ENCODE measurements at places on chromosomes 11 and 22.

DNA sequence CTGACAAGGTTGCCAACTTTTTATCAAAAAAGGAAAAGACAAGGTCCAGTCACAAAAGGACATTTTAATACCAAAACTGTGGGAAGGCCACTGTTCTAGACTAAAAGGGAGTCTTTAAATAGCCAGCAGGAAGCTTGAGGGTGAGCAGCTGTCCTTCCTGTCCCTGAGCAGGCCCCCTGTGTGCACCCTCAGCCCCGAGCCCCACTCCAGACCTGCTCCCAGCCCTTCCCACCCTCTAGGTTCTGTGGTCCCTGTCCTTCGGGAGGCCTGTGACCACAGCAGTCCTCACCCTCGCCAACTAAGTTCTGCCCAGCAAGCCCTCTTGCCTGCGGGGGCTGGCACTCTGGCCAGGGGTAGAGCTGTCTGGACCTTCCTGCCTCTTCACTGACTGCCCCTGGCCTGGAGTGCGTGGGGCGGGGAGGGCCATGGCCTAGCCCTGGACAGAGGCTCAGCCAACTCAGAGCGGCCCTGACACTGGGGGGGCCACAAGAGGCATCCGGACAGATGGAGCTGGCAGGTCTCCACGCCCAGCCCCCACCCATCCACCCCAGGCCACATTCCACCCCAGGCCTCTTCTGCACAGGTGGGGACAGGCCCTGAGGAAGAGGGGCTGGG, 1.6 kb upstream of the PLXNB2 start:
- no peak for DNase-seq

DNA sequence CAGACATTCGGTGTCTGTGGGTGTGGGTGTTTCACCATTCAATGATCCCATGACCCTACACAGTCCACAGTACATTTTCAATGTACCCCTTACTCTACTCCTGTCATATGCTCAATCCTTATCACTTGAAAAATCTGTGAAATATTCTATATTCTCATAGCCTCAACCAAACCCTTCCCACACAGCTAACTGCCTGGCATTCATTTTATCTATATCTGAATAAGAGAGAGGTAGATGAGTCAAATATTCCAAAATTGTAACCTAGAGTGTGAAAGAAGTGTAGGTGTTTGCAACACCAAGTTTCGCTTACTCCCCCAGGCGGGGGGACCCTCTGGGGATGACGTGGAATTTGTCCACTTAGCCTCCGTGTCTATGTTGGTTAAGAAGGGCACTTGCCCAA, 354.8 kb downstream of the ETS1 start:
- no peak for DNase-seq

- no peak for DNase-seq
These were observed 63.7 kb upstream of the HORMAD2 start for GRCh38 chr22:30016596-30016995.

DNA sequence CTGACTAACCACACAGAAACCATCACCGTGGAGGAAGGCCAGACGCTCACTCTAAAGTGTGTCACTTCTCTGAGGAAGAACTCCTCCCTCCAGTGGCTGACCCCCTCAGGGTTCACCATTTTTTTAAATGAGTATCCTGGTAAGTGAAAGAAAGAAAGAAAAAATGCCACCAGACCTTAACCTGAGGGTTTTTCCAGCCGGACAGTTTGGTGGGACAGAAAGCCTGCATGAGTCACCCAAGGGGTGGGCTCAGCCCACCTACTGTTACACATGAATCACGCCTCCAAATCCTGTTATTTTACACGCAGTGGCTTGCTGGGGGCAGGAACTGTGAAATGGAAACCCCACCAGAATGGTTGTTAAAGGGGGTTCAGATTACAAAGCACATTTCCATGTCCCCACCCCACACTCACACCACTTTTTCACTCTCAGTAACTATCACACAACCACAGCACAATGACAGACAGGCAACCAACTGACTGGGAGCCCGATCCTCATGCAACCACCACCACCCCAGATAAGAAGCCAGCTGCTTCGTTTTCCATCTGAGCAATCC, 11.9 kb downstream of the CRTAM start:
- DNase-seq: peak; percentile 15

DNA sequence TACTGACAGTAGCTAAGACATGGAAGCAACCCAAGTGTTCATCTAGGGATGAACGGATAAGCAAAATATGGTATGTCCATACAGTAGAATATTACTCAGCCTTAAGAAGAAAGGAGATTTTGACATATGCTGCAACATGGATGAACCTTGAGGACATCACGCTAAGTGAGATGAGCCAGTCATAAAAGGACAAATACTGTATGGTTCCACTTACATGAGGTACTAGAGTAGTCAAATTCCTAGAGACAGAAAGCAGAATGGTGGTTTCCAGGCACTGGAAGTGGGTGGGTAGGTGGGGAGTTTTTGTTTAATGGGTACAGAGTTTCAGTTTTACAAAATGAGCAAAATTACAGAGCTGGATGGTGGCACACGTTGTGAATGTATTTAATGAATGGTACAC, 18.1 kb downstream of the CHST1 start:
- DNase-seq: no peak
